Activated CD8-positive, alpha-beta memory T cell treated with anti-CD3 and anti-CD28 coated beads, Interleukin-2, amount 50 U/mL, for 4 hours (primary cell): ENCODE measurements at places on chromosomes 13 and 19.

DNA sequence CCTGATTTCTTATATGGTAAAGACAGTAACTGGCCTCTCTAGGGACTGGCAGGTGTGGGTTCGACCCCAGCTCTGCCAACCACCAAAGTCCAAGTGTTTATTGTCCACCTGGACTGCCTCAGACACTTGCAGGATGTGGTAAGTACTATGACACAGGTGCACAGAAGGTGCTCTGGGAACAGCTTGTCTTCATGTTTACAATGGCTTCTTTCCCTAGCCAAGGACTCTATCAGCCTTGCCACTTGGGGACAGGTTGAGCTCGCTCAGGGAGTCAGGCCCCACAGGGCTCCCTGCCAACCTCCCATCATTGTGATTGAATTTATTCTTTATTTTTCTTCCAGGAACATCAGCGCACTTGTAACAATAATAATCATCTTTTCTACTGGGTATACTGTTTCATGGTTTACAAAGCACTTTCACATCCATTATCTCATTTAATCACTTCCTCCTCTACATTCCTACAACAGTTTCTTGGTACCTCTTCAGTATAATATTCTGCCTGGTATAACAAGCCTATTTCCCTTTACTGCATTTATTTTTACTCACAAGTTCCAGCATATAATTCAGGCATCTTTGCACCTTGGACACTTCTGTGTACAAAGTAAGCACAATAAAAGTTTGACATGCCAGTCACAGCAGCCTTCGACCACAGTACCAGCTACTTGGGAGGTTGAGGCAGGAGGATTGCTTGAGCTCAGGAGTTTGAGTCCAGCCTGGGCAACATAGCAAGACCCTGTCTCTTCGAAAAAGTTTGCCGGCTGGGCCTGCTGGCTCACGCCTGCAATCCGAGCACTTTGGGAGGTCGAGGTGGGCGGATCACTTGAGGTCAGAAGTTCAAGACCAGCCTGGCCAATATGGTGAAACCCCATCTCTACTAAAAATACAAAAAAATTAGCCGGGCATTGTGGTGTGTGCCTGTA, 24.2 kb upstream of the GATAD2A start:
- DNase-seq, result no peak

GRCh38 chr19:45094707-45095106, 1.7 kb downstream of the PPP1R37 start:
- no peak for DNase-seq

DNA sequence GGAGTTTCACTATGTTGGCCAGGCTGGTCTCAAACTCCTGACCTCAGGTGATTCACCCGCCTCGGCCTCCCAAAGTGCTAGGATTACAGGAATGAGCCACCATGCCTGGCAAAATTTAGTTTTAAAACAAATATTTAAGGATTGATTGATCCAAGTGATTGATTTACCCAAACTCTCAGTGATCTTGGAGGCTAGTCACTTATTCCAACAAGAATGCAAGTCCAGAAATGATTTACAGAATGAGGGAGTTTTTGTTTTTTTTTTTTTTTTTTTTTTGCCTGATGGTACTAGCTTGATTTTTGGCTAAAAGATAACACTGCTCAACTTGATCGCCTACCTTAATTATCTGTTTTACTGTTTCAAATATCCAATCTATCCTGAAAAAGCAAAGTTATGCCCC, 5.7 kb upstream of the TEX26 start:
- no peak for DNase-seq

GRCh38 chr13:39284801-39285388, 246.6 kb downstream of the NHLRC3 start:
- no peak for DNase-seq

GRCh38 chr19:47145639-47146486, 15.2 kb downstream of the SAE1 start:
- DNase-seq, result no peak

DNA sequence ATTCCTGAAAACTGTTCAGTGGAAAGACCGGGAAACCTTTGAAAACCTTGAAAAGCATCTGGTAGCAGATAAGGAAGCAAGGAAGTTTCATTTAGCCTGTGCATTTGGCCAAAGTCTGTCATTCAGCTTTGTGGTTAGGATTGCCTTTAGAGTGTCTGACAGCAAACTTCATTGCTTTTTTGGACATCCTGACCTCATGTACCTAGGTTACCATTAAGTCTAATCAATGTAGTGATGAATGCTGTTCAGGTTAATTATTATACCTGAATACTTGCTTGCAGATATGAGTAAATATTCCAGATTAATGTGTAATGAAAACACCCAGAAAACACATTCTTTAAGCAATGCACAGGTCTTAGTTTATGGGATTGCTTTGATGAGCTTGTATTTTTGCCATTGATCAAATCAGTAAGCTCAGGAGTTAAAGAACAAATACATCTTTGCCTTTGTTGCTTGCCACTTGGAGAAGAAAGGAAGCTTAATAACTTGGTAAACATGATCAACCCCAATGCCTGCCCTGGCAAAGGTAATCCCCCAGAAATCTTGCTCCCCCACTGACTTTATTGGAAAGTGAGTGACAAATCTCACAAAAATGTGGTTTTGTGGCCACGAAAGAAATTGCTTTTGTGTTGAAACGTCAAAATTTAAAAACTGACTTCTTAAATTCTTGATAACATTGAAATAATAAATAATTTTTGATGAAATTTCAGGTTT, 87.4 kb downstream of the SLC15A1 start:
- no peak for DNase-seq

DNA sequence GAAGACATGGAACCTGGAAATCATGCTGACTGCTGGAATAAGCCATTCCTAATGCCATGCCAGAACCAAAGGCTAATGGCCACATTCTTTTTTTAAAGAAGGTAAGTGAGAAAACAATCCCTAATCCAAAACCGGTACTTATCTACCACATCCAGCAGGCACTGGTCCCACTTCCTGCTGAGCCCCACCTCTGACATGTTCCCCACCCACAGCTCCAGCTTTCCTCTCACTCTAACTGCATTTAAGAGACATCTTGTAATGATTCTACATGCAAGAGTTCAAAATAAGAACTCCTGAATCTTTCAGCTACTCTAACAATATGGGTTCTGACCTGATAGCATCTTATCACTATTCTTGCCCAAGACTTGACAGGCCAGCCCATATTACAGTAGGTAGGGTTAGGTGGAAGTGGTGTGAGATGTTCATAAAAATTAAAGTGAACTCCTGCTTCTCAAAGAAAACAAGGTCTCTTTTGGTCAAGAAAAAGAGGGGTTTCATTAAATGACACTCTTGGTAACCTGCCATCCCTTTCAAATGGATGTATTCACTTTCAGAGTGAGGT, 41.9 kb downstream of the N4BP2L2 start:
- DNase-seq, result no peak

GRCh38 chr13:80359778-80360452, 19.0 kb upstream of the SPRY2 start:
- no peak for DNase-seq
